Globus pallidus (tissue), 1 donor: ENCODE measurements at places on chromosomes 6 and 20.
A peak's percentile ranks its signal among the peaks of the same experiment; 100 is the strongest.

DNA sequence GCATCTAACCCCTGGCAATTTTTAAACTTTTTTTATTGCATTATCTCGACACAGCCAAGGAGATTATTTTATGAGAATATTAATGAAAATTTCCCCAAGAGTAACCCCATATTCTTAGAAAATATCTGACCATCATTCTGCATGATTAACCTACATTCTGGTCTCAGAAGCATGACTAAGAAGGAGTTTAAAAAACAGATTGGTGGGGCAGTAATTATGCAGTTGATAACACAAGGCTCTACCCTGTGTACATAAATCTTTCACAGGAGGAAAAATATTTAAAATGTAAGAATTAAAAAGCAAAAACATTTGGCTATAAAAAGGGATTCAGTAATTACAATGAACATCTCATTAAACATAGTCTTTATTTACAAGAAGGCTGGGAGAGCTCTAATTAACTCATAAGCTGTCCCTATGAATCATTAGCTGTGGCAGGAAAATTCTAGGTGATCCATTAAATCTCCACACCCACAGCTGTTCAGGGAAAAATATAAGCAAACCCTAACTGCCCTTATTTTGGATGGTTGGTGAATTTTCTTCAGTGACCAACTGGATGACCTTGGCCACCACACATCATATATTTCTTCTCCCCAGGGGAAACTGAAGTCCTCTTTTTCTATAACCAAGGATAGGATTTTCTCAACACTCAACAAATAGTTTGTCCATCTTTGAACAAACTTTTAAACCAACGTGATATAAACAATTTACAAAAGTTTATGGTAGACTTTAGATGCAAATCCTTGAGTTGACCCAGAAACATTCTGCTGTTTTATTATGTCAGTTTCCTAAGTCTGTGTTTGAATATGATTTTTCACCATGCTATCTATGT is 59.5 kb downstream of the PDE7B start:
- no peak for DNase-seq

- DNase-seq = peak; percentile 25
Measured at GRCh38 chr6:4446982-4447381, 311.6 kb upstream of the ECI2 start.

DNA sequence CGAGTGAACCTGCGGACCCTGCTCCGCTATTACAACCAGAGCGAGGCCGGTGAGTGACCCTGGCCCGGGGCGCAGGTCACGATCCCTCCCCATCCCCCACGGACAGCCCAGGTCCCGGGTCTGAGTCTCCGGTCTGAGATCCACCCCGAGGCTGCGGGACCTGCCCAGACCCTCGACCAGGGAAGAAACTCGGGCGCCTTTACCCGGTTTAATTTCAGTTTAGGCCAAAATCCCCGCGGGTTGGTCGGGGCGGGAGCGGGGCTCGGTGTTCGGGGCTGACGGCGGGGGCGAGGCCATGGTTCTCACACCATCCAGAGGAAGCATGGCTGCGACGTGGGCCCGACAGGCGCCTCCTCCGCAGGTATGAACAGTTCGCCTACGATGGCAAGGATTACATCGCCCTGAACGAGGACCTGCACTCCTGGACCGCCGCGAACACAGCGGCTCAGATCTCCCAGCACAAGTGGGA is 46.9 kb upstream of the TRIM26 start:
- peak; percentile 1 for DNase-seq

DNA sequence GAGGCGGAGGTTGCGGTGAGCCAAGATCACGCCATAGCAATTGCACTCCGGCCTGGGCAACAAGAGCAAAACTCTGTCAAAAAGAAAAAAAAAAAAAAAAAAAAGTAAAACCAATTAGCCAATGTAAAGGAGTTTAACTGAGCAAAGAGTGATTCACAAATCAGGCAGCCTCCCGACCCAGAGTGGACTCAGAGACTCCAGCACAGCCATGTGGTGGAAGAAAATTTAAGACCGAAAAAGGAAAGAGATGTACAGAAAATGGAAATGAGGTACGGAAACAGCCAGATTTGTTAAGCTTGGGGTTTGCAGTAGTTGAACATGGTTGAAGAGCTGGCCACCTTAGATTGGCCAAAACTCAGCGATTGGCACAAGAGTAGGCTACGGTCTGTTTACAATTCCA is 51.4 kb downstream of the ERMARD start:
- no peak for DNase-seq

DNA sequence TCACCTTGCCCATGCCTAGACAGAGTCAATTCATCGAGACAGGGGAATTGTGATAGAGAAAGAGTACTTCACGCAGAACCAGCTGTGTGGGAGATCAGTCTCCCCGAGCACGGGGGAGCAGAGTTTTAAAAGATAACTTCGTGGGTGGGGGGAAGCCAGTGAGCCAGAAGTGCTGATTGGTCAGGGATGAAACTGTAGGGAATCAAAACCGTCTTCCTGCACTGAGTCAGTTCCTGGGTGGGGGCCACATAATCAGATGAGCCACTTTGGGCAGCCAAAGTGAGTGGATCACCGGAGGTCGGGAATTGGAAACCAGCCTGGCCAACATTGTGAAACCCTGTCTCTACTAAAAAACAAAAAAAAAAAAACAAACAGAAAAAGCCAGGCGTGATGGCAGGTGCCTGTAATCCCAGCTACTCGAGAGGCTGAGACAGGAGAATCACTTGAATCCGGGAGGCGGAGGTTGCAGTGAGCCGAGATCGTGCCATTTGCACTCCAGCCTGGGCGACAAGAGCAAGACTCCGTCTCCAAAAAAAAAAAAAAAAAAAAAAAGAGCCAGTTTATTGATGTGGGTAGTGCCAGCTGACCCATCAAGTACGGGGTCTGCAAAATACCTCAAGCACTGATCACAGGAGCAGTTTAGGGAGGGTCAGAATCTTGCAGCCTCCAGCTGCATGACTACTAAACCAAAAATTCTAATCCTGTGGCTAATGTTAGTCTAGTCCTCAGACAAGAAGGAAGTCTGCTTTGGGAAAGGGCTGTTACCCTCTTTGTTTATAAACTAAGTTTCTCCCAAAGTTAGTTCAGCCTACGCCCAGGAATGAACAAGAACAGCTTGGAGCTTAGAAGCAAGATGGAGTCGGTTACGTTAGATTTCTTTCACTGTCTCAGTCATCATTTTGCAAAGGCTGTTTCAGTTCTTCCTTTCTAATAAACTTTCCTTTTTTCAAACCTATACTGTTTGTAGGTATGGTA is 3.9 kb upstream of the TRIM39 start:
- no peak for DNase-seq

- no peak for DNase-seq
Measured at GRCh38 chr6:30206152-30206551, 7.1 kb downstream of the TRIM26 start.

DNA sequence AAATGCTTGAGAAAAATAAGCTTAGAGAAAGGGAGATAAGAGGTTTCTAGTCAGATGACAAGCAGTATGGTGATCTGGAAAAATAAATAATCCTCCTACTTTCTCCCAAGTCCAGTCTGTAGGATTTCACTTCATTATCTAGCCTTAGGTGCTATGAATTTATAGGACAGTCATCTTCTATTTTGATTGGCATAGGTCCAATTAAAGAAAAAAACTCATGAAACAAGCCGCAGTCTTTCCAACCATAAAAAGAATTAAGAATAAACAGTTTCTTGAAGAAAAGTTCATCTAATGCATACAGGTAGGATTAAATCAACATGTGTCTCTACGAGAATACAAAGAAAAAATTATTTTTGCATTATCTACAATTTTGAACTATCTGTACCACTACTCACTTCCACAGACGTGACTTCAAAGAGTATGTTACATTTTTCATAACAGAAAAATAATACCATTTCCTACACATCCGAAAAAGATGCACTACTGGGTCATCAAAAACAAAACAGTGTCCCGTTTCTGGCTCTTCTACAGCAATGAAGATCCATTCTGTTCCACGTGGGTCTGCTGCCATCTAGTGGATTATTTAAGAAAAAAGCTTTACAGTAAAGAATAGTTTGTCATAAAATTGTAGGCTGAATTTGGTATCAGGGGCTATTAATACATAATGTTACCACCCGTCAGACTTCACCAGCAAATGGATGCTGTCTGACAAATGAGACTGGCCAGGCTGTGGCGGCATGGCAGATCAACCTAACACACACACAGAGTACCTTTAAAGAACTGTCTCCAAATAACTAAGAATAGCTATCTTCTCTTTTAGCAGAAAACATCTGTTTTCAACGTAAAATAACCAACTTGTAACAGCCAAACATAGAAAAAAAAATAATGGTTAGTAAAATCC is 28.9 kb downstream of the STX7 start:
- peak; percentile 75 for DNase-seq

- DNase-seq = no peak
Measured at GRCh38 chr6:116974526-116975316, 97.7 kb downstream of the RFX6 start.

- DNase-seq = no peak
Measured at GRCh38 chr6:11714798-11715285, 63.8 kb downstream of the ADTRP start.

GRCh38 chr20:39909447-39909846 is 779.6 kb downstream of the MAFB start:
- DNase-seq = peak; percentile 61

- DNase-seq = no peak
Measured at GRCh38 chr6:5762561-5762968, 244.2 kb downstream of the NRN1 start.

DNA sequence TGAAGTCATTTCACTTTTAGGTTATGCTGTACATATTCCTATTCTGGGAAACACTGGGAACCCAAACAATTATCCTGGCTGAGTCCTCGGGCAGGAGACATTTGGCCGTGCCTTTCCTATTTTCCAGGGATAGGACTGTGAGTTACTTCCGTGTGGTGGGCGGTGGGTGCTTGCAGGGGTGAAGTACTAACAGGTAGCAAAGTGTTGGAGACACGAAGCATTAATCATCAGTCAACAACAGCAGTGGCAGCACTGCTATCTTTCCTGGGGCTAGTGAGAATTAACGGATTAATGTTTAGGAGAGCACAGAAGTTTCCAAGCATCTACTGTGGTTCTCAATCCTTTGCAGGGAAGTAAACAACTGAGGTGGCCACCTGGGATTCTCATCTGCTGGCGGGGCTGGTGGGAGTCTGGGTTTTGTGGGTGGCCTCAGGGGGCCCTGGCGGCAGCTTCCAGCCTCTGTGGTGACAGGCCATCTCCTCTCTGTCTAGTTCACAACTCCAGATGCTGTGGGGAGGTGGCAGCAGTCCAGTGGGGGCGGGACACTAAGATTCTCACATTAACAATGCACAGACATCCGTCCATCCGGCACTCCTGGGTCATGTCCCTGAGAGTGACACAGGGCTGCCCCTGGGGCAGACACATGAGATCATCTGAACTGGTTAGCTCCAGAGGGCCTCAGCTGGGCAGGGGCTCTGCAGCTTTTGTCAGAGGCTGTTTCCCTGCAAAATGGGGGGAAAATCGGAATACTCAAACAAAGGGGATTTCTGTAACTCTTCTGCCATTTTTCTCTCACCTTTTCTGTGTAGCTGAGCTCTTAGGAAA is 90.9 kb downstream of the GJA10 start:
- DNase-seq = peak; percentile 93

- no peak for DNase-seq
Measured at GRCh38 chr6:46528961-46529750, 37.9 kb upstream of the RCAN2 start.

- no peak for DNase-seq
Measured at GRCh38 chr6:133966654-133967329, 13.8 kb downstream of the TBPL1 start.

GRCh38 chr20:47427746-47428145 is 71.2 kb upstream of the ZMYND8 start:
- DNase-seq = no peak

DNA sequence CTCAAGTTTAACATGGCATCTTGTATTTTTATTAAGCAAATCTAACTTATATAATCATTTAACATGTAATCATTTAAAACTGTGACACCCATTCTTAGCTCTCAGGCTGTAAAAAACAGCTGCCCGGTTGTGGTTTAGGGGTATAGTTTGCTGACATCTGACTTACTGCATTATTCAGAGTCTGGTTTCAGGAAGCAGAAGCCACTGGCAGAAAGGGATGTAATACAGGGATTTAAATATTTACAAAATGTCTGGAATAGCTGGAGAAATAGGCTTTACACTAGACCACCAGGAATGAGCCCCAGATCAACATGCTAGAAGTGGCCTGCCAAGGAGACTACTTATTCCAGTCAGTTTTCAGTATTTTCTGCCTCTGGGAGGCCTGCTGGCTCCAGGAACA is 421.1 kb downstream of the CD109 start:
- DNase-seq = no peak

DNA sequence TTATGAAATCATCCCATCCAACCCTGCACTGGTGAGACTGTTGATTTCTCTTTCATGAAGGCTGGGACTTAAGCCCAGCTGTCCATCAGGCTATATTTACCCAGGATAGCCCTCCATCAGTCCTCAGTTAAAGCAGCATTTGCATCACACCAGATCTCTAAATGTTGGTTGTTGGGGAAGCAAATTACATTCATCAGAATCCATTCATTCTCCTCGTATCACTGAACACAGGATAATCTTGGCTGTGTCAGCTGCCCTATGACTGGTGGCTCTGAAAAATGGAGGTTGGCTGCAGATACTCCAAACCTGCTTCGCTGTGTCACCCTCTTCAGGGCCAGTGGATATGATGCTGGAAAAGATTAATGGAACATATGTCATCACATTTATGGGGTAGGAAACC is 718.3 kb downstream of the KIF16B start:
- no peak for DNase-seq

- no peak for DNase-seq
Measured at GRCh38 chr6:130520221-130520620, 154.4 kb downstream of the TMEM200A start.
